Endothelial cell (in vitro differentiated cells): ENCODE measurements at places on chromosomes 7 and 10.

GRCh38 chr7:44291066-44291732 lies 34.2 kb downstream of the CAMK2B start:
- peak; percentile 3 for DNase-seq

GRCh38 chr7:130970196-130970595 lies 236.2 kb upstream of the KLF14 start:
- DNase-seq: no peak

DNA sequence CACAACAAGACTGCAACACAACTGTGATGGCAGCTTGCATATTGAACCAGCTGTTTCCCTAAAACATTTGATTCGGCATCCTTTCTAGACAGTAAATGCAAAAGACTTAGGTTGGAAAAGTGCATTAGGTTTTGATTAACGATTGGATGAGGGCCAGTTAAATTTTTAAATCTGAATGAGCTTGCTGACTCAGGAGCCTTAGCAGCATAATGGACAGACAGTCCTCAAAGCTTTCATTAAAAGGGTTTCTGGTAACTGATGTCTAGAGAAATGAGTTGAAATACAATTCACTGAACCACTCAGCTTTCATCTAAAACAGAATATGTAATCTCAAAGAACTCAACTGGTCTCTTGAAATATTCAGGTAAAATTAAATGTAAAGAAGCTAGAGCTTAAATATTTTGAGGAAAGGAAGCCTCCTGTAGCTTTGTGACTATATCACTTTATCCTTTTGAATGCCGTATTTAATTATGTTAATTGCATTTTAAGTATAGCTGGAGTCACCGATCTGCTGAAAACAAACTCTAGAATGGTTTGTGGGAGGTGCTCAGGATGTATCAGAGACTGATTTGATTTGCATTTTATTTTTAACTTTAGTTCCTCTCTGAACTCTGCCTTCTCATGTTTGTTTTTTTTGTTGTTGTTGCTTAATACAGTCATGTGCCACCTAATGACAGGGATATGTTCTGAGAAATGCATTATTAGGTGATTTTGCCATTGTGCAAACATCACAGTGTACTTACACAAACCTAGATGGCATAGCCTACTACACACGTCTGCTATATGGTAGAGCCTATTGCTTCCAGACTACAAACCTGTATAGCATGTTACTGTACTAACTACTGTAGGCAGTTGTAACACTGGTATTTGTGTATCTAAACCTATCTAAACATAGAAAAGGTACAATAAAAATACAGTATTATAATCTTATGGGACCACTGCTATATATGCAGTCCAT lies 29.2 kb upstream of the ATRNL1 start:
- no peak for DNase-seq

DNA sequence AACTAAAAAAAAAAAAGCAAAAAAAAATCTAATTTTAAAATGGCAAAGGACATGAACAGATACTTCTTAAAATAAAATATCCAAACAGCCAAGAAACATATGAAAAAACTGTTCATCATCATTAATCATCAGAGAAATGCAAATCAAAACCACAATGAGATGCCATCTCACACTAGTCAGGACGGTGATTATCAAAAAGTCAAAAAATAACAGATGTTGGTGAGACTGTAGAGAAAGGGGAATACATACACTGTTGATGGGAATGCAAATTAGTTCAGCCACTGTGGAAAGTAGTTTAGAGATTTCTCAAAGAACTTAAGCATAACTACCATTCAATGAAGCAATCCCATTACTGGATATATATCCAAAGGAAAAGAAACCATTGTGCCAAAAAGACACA lies 30.2 kb downstream of the COBL start:
- no peak for DNase-seq

DNA sequence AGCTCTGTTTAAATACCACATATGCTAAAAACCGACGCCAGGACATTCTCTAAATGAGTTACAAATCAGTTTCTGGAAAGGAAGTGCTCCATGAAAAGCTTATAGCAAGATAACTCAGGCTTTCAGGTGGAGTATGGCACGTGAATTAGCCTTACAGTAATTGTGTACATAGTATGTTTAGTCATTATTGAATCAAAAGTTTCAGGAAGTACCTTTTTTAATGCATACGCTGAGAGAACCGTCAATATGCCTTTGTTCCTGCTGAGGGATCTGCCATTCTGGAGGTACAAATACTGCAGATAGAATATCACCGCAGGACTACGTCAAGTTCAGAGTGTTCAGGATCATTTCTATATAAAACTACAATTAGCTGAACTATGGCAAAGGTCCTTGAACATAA lies 45.7 kb downstream of the ANKMY2 start:
- DNase-seq: no peak

DNA sequence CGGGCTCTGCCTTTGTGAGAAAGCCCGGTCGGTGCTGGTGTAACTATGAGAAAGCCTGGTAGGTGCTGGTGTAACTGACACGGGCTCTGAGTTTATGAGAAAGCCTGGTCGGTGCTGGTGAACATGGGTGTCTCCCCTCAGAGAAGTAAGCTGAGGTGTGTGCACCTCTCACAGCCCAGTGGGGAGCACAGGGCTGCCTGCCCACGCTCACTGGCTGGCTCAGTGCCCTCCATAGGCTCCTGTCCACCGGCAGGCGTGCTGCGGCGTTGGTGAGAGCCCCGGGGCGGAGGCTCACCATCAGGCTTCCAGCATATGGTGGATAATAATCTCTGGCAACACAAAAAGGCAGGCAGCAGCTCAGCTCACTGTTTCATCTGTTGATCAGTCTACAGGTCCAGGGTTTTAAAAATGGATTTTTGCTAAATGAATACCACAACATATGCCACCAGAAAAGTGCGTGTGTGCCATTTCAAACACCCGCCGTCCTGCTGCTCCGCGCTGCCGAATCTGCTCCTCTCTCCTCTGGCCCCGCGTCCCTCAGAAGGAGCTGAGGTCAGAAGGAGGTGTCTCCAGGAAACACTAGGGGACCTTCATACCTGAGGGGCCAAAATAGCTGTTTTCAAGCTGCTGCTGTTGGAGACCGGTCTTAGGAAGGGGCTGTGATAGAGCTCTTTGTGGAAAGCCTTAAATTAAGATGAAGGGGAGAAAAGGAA lies 365.7 kb downstream of the DNAJB6 start:
- no peak for DNase-seq

- no peak for DNase-seq
Measured at GRCh38 chr10:122632031-122632430, 67.6 kb downstream of the C10orf120 start.

DNA sequence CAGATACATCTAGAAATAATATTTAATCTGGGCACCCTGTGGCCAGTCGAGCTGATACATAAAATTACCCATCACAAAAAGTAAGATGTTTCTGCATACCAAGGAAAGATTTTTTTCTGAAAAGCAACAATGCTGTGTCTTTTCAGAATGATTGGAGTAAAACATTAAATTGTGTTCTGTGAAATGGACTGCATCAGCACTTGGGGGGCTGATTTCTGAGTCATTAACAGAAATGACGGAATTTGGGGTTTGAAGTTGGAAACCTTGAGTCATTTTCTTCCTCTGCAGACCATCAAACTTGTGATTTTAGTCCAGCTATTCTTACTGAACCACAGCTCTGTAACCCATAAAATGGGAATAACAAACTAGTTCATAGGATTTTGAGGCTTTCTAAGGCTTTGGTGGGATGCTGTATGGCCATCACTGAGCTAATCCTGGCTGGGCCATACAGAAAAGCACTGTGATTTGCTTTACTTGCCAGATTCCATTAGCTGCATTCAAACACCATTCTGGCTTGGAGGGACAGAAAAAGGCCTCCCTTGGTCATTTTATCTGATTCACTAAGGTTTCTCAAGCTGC lies 739.4 kb upstream of the IGFBP3 start:
- no peak for DNase-seq

GRCh38 chr10:101010329-101010728 lies 10.7 kb downstream of the LZTS2 start:
- DNase-seq: no peak

DNA sequence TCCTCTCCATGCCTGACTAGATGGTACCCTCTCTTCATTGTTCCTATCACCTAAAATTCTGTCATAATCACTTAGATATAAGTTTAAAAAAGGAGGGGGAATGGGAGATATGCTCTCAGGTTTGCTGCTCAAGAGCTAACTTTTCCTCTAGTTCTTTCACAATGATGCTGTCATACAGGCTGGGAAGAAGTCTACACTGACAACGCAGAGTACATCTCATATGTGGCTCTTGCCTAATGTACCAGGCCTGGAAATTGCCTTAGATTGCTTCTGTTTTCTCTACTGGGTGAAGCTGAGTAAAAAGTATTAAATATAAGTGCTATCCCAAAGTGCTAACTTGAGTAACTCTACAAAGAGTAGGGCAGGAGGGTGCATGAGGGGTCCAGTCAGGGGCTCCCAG lies 43.8 kb upstream of the BET1 start:
- DNase-seq: no peak

DNA sequence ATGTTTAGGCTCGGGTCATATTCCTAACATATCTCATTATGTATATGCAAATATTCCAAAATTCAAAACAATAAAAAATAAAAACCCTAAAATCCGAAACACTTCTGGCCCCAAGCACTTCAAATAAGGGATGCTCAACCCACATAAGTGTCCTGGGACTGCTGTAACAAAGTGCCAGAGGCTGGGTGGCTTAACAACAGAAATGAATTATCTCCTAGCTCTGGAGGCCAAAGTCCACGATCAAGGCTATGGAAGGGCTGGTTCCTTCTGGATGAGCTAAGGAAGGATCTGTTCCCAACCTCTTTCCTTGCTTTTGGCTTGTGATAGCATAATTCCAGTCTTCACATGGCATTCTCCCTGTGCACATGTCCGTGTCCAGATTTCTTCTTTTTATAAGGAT lies 181.6 kb upstream of the NFE2L3 start:
- DNase-seq: no peak

DNA sequence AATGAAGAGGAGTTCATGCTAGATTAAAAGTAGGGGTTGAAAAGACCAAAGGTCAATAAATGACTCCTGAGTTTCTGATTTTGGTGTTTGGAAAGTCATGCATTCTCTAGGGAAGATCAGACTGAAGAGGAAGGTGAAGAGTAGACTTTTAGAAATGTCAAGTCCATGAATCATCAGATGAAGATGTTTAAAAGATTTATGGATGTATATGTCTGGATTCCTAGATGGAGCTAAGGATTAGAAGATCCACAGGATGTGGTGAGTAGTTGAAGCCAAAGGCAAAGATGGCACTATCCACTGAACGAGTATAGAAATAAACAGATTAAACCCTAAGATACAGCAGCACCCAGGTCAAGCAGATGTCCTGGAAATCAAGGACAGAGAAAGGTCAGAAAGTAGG lies 298.5 kb downstream of the GPAM start:
- DNase-seq: no peak

DNA sequence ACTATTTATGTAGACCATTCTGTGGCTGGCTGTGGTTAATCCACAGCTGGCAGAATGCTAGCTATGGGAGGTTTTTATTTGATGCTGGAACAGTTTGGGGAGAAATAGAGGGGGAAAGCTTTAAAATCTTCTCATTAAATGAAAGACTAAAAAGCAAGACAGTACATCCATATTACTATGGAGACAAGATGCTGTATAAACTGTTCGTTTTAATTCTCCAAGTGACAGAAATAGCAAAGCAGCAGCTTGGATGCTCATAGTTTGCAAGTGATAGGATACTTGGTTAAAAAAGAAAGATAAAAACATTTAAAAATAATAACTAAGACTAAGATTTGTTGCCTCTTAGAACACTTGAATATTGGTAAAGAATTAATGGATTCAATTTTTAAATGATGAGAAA lies 304.9 kb upstream of the KAT6B start:
- no peak for DNase-seq

DNA sequence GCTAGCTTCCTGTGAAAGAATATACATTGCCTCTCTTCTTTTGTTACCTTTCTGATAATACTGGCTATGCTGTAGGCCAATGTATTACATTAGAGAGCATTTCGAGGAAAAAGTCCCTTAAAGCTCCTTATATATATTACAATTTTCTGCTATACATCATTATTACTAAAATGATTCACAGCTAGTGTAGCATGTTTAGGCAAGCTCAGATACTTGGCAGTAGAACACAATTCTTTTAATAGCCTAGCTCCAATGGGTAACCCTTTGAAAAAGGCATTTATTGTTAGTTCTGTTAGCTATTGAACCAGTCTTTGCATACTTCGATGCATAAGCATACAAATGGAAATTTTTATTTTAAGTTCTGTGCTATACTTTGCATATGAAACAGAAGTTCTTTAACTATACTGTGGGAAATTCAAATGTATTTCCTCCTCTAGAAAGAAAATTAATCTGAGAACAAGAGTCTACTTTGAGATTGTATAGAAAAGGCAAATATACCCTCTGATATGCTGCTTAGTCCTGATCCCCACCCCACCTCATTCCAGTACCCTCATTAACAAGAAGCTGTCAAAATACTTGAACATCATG lies 55.6 kb upstream of the SKAP2 start:
- DNase-seq: no peak

DNA sequence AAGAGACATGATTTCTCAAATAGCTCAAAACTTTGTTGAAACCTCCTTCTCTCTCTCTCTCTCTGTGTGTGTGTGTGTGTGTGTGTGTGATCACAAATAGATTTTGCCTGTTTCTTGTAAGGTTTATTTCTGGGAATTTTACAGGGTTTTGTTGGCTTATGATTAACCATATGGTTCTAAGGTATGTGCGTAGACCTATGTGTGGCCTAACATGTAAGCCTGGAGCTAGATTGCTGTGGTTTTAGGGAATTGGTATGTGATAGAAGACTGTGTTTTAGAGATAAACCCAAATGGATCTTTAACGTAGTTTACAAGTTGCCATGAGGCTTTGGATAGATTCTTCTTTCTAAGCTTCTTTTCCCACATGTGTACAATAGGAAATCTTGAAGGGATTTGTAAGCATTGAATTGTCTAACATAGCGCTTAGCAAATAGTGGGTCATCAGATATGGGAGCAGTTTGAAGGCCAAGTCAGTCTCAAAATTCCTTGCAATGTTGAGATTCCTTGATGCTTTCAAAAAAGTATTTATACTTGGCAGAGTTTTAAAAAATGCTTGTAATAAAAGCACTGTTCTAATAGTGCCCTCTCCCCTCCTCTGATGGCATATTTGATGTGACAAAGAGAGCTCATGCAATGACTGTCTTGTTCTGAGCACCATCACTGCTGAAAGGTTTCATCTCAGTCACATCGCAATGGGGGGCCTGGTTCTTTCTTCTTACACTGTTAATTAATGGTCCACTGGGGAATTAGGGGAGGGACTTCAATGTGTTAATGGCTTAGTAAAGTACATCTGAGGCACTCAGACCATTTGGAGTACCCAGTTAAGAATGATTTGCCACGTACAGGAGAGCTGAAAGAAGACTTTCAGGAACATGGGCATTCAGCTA lies 118.2 kb downstream of the SNX10 start:
- DNase-seq: no peak

GRCh38 chr7:2862831-2863361 lies 18.8 kb upstream of the GNA12 start:
- DNase-seq: no peak
